ENCODE measurements at places on chromosomes 12 and 14. TPM values are rescaled to one million over a fixed set of nuclear protein-coding genes. Genes with fewer than 3 reads are reported as not detected.

Gene JAG2
- 11.7 TPM for polyA plus RNA-seq

GRCh38 chr12:68042212-68042699 lies 53.0 kb downstream of the IFNG-AS1 start:
- DNase-seq = no peak

DNA sequence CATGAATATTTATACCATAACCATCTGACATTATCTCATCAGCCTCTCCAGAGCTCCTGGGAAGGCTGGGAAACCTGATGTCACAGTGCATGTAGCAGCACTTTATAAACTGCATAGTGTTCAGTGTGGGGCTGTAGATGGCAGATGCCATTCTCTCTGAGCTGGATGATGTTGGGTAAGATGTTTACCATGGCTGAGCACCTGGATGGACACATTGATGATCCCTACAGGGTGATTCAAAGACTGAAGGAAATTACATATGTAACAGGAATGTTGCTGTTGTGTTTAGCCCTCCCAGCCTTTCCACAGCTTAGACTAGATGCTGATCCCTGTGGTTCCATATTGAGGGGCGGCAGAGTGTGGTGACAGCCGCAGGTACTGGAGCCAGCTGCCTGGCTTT lies 37.4 kb downstream of the IFT43 start:
- no peak for DNase-seq

Gene KRT85
- polyA plus RNA-seq = not detected

GRCh38 chr14:61379639-61380184 lies 58.3 kb downstream of the PRKCH start:
- DNase-seq = no peak

Gene SOAT2
- 2.6 TPM for polyA plus RNA-seq

DNA sequence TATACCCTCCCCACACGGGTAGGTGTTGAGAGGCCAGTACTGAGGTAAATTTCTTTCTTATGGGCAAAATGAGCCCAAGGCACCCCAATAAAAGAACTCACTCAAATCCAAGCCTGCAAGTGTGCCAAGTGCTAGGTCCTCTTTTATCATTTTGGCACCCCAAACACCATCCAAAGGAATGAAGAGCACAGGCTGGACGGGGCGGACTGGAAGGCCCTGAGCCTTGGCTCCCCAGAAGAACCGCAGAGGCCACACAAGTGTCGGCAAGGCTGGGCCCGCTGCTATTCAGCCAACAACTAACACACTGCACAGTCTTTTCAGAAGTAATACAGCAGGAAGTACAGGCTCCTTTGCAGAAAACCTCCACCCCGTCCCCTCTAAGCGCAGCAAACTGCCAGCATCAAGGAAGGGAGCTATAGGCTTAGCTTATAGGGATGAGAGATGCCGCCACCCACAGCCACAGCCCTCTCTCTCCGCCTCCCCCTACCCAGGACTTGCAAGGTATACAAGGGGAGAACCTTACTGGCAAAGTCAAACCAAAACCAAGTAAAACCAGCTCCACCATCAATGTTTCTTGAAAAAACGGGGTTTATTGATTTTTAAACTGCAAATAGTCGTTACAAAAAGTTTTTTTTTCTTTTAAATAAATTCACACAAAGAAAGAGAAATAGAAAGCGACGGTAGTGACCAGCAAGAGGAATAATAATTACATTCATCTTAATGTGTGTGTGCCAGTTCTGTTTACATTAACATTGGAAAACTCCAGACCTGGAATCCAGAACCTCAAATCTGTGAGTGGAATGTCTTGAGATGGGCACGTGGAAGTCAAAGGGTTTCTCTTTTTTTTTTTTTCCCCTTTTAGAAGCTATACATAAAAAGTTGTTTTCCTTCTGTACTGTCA lies 5.5 kb downstream of the ZFP36L1 start:
- no peak for DNase-seq

Gene SYCP3
- 1.3 TPM for polyA plus RNA-seq

DNA sequence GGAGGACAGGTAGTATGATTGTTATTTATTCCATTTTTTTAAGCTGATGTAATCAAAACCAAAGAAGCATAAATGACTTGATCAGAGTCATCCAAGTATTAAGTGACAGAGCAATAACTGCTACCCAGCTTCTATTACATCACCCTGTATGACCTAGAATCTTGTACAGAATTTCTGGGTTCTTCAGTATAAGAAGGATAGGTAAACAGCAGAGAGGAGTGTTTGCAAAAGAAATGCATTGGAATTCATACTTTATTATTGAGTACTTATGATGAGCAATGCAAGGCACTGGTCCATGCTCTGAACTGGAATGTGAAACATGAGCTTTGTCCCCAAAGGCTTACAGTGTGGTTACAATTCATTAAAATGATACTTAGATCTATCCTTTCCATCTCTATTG lies 916.8 kb downstream of the DIO2 start:
- DNase-seq = no peak

DNA sequence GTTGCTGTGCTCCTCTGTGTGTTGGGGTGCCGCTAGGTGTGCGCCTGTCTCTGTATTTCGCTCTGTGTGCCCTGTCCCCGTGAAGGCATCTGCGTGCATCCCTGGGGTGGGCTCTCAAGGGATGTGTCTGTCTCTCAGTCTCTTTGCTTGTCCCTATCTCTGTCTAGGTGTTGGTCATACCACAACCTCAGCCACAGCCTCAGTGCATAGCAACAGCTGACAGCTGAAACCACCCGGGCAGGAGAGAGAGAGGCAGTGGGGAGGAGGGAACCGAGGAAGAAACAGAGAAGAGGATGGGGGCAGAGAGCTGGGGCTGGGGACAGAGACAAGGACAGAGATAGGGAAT lies 953 bp upstream of the NXPH4 start:
- DNase-seq = no peak

GRCh38 chr12:129862561-129863175 lies 41.2 kb downstream of the TMEM132D start:
- DNase-seq = no peak

- no peak for DNase-seq
Observed at GRCh38 chr14:92866901-92867865, 55.8 kb upstream of the CHGA start.

Gene NANOG
- not detected for polyA plus RNA-seq

DNA sequence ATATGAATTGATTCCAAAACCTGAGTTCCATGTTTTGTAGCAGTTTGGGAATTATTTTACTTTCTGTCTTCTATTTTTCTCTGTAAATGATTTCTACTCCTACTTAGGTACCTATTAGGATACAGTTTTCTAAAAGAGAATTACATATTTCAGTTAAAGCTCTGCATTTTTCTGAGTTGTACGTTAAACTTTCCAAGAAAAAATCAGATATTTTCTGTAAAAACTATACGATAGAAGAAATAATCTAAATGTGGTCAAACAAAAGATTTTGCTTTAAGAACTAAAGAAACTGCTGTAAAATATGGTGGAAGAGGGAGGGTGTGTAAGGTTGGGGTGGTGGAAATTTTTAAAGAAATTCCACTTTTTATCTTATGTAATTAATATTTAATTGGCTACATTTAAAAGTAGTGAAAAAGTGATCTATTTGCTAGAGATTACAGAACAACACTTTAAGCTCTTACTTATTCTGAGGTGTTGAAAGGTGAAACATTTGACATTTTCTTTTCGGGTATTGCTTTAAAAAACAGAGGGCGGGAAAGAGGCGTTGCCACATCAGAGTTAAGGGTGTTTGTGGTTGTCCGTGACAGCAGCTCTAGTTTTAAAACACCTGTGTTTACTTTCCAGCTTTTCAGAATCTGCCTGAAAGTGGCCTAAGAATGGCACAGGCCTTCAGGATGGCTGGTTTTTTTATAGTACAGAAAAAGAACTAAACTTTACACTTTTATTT lies 187.3 kb downstream of the MIPOL1 start:
- DNase-seq = no peak

Gene KCNMB4
- polyA plus RNA-seq = 21.6 TPM

DNA sequence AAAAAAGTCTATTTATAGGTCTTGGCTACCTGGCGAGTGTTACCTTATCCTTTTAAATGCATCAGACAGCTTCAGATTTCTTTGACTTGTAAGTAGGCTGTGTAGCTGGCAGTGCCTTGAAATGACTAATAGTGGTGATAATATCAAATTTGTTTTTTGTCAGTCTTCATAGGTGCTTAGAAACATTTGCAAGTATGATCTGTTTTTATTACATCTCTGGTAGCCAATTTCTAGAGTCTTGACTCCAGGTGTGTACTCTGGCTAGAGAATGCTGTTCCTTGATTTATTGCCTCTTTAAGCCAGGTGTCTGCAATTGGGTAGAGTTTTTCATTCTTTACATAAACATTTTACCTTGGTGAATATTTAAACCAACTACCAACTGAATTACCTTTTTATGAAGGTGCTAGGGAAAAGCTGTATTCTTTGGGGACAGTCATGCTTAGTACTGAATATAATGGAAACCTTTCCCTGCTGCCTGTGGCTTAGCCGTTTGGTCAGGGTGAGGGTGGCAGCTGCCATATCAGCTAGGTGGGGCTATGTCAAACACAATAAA lies 32.6 kb downstream of the MLXIP start:
- no peak for DNase-seq

DNA sequence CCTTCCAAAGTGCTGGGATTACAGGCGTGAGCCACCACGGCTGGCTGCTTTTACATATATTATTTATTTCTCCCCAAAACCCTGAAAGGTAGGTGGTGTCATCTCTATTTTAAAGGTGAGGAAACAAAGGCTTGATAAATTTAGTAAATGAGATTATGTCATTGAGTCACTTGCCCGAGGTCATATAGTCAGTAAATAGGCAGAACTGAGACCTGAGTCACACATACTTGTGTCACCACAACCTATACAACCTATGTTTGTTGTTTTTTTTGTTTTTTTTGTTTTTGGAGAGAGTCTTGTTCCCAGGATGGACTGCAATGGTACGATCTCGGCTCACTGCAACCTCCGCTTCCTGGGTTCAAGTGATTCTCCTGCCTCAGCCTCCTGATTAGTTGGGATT lies 12.8 kb downstream of the TSFM start:
- no peak for DNase-seq

GRCh38 chr12:112879191-112879705 lies 27.5 kb upstream of the OAS1 start:
- no peak for DNase-seq

DNA sequence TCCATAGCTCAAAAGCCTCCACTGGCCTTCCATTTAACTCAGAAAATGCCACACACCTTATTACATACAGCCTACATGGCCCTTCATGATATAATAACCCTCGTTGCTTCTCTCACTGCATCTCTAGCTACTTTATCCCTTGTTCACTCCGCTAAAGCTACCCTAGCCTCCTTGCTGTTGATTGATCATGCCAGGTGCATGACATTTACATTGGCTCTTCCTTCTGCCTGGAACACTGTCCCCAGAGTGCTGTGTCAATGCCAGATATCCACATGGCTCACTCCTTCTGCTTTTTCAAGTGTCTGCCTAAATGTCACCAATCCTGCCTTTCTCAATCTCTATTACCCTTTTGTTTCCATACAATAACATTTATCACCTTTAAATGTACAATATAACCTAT lies 58.3 kb downstream of the CAND1 start:
- no peak for DNase-seq

DNA sequence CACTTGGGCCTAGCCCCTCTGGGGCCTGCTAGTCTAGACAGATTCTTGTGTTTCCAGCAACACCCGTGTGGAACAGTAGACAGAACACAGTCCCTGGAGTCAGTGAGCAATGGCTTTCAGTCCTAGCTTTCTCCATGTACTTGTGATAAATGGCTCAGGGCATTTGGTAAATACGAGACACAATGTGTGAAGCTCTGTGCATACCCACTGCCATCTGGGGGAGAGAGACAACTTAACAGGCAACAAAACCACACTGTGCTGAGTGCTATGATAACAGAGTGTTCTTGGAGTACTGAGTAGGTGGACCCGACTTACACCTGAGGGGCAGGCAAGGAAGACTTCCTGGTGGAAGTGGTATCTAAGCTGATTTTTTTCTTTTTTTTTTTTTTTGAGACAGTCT lies 86.3 kb upstream of the TBX3 start:
- no peak for DNase-seq

DNA sequence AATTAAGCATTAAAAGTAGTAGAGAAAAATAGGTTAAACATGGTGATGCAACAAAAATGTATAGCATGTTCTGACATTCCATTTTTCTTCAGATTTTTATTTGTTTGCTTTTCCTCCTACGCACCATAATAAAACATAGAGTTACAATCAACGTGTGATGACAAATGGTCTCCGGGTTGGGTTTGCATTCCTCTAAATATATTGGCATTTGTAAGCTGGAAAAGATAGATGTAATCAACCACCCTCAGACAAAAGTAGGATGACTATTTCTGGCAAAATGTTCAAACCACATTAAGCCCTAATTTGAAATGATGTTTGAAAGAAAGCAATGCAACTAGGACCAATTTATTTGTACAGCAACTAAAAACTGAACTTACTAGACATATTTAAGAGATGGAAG lies 58.4 kb downstream of the SLC25A21 start:
- DNase-seq = no peak

DNA sequence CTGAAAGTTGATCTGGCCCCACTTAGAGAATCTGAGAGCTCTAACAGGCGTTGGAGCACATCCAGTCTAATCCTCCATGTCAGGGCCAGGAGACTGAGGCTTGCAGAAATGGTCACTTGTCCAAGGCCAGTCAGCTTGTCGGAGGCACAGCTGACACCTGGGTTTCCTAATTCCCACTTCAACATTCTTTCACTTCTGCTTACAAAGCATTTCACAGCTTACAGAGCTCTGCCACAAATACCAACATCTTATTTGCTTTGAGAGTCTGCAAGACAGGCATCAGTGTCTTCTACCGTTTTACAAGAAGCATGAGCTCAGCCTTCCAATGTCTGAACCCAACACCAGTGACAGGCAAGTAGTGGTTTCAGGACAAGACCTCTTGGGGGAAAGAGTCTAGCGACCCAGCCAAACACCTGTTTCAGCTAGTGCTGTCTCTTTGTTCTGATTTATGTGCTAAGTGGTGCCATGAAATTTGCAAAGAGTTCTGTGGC lies 31.8 kb downstream of the ISCA2 start:
- no peak for DNase-seq

- no peak for DNase-seq
Observed at GRCh38 chr14:94320243-94320642, 2.9 kb downstream of the SERPINA6 start.

DNA sequence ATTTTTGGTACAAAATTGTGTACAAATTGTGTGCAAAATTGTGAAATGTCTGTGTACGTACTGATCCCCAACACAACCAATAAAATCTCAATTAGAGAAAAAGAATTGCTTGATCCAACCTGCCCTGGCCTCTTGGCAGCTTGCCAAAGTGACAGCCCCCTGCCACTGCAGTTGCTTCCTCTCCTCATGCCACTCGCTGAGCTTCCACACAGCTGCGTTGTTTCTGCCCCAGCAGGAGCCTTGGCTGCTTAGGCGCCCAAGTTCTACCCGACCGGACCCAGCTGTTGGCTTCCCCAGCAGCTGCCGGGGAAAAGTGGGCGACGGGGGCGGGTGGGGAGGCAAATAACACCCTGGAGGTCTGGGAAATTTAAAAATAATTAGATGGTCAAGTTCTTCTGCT lies 171.8 kb upstream of the ATF7IP start:
- no peak for DNase-seq

DNA sequence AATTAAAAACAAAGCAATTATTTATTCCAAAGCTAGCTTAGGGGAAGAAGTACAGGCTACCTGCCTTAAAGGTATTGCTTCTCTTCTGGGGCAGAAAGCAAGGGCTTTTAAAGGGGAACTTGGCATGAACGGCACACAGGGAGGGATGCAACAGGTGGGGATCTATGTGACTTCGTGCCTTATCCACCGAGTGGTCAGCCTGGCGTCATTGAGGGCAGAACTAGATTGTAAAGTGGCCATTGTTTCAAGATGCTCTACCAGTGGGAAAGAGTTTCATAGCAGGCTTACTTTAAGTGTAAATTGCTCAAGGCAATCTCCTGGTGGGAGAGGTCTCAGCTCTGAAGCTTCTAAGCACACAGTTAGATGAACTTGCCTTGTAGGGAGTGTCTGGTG lies 360.4 kb downstream of the ATP23 start:
- DNase-seq = no peak

GRCh38 chr12:108667349-108667748 lies 33.7 kb upstream of the SELPLG start:
- no peak for DNase-seq

All from right renal pelvis (tissue), 4 donors.